Substantia nigra (tissue), 51 donors: ENCODE measurements at places on chromosomes 16 and 17.

DNA sequence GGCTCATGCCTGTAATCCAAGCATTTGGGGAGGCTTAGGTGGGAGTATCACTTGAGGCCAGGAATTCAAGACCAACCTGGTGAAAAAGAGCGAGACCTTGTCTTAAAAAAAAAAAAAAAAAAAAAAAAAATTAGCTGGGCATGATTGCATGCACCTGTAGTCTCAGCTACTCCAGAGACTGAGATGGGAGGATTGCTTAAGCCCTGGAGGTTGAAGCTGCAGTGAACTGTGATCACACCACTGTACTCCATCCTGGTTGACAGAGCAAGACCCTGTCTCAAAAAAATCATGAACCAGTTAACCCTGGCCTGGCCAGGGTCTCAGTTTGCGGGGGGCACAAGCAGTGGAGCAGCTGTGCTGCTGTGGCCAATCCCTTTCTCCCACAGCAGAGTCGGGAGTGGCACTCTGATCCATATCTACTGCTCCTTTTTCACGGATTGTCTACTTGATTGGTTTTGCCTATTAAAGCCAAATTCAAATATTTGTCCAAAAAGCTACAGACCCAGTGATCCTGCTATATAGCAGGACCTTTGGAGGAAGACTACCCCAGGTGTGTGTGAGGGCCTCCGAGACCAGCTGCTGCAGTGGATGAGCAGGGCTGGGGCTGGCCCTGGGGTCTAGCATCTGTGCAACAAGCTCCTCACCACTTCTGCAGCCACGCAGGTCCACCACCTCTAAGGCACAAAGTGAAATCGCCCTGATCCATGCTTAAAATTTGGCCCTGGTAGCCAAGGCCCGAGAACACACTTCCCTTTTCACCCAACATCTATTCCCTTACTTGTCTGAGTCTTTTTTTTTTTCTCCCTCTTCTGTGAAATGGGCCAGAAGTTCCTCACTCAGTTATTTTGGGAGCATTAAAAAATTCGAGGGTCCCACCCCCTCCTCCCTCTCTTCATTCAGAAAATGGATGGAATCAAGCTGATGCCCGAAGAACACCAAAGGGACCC is 48.2 kb downstream of the LDHD start:
- DNase-seq = no peak

DNA sequence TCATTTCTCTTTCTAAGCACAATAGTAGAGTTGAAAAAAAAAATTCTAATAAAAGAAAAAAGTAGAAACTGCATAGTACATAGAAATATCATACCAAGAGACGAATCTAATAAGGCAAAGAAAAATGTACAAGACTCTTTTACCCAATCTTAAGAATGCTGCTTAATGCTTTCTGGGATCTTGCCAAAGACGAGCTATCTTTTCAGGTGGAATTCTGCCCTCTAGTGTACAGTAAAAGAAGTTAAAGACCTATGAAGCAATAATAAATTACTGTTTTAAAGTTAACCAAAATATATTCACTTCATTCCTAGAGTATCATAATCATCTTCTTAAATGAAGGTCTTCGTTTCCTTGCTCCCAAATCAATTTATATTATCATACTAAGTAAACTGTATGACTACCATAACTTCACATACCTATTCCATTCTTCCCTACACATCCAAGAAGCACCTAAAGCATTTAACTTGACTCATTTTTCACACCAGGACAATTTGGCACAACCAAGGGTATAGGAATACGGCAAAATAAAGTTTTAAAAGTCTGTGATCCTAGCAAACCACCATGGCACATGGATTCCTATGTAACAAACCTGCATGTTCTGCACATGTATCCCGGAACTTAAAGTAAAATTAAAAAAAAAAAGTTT is 47.7 kb downstream of the CFDP1 start:
- DNase-seq = no peak

DNA sequence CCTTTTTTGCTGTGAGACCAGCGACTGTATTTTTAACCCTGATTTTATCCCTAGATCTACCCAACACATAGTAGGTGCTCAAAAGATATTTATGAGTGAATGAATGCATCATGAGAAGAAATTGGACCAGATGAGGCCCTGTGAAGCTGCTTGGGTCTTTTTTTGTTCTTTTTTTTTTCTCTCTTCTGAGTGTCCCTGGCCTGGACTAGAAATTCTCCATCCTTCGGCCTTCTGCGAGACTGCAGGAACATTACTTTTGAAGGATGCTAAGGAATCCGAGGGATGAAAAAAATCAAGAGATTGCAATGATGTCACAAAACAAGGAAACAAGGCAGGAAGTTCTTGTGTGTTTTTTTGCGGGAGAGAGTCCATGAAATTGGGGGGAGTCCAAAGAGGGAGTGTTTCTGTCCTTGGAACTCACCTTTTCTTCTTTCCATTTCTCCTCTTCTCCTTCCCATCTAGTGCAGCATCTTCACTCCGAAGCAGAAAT is 560 bp upstream of the RUSF1 start:
- no peak for DNase-seq

DNA sequence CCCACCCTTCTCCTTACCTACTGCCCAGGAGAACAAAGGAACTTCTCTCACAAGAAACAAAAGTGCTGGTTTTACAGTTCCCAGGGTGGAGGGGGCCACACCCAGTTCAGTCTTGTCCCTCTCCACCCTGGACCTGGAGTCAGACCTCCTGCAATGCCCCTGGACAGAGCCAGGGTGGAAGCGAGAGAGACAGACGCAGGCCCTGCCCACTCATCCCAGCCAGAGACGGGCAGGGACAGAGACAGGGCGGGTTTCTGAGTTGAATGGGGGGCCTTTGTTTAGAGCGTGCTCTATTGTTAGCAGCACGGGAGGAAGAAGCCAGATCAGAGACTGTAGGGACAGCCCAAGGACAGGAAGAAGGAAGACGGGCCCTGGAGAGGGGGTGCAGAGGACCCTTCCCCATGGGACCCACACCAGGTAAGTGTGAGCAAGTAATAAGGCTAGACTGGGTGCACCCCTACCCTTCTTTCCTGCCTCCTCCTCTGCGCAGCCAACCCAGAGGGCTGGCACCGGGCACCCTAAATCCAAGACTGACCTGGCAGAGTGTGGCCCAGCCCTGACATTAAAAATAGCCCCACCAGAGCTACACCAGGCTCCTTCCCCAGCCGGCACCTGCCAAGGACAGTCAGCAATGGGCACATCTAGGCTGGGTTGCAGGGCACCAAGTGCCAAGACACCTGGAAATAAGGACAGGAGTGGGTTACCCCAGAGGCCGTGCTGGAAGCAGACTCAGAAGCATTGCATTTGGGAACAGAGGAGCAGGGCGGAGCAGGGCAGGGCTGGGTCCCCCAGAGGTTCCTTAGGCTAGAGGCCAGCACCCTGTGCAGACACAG is 10.9 kb downstream of the JUP start:
- peak; percentile 70 for DNase-seq
